ENCODE measurements at places on chromosomes 5 and 9. TPM values are rescaled to one million over a fixed set of nuclear protein-coding genes. Genes with fewer than 3 reads are reported as not detected.

CDX1 gene
- 0.77 TPM for total RNA-seq

DIMT1 gene
- total RNA-seq = 18.8 TPM

ITK gene
- 0.41 TPM for total RNA-seq

GRCh38 chr9:15211815-15212495 lies 95.1 kb downstream of the TTC39B start:
- DNase-seq = no peak
- peak overlapping the region; percentile 28 for H3K27ac ChIP-seq
- H3K36me3 ChIP-seq = no peaks in the 10 kb centered on the region
- H3K27me3 ChIP-seq = no peaks in the 10 kb centered on the region
- no peaks in the 10 kb centered on the region for H3K4me1 ChIP-seq

DNA sequence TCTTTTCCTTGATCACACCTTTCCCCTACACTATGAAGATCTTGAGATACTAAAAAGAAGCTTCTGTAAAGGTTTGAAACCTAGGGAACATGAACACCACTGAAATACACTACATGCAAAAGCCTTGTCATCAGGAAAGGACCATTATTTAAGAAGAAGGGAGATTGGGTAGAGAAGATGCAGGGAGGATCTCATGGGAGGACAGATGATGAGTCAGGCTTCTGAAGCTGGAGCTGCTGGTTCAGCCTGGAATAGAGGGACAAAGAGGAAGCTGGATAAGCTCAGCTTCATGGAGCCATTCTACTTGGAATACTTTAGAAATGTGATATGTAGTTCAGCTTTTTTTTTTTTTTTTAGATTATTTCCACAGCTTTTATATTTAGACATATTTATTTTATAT lies 169.8 kb downstream of the MAN2A1 start:
- H3K4me3 ChIP-seq = no peak overlapping the region
- no peaks in the 10 kb centered on the region for H3K27me3 ChIP-seq
- no peak for DNase-seq
- no peak overlapping the region for H3K27ac ChIP-seq
- no peaks in the 10 kb centered on the region for H3K4me1 ChIP-seq

GRCh38 chr5:106136061-106136460 lies 1534.7 kb downstream of the EFNA5 start:
- no peak for DNase-seq
- H3K4me1 ChIP-seq = no peaks in the 10 kb centered on the region
- no peaks in the 10 kb centered on the region for H3K36me3 ChIP-seq
- H3K27ac ChIP-seq = no peak overlapping the region
- no peak overlapping the region for H3K4me3 ChIP-seq
- no peaks in the 10 kb centered on the region for H3K27me3 ChIP-seq

- no peaks in the 10 kb centered on the region for H3K36me3 ChIP-seq
- peak; percentile 75 for DNase-seq
- H3K4me1 ChIP-seq = peaks cover 17% of the 10 kb centered on the region
These were observed 46.5 kb downstream of the SH3PXD2B start for GRCh38 chr5:172407822-172408221.

Data from uterus (tissue), 4 donors.